ENCODE measurements at places on chromosomes 2 and 18.

- no peak for DNase-seq
Measured at GRCh38 chr2:219521066-219521880, 7.0 kb downstream of the ASIC4 start.

- DNase-seq = no peak
Measured at GRCh38 chr18:42588786-42589185, 526.7 kb downstream of the RIT2 start.

DNA sequence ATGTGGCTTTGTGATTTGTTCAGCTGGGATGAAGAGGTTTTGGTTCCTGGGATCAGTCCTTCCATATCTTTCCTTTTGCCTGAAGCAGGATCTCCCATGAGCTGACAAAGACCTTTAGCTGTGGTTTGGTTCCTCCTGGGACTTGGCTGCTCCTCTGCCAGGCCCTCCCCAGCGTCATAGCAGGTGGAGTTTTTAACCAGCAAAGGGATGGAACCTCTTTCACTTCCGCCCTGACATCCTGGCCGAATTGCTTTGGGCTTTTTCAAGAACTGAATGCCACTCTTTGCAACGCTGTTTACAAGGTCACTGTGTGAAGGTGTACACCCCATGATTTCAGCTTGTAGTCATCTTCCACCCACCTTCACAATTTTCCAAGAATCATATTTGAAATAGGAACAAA lies 390 bp downstream of the PCARE start:
- DNase-seq = no peak

DNA sequence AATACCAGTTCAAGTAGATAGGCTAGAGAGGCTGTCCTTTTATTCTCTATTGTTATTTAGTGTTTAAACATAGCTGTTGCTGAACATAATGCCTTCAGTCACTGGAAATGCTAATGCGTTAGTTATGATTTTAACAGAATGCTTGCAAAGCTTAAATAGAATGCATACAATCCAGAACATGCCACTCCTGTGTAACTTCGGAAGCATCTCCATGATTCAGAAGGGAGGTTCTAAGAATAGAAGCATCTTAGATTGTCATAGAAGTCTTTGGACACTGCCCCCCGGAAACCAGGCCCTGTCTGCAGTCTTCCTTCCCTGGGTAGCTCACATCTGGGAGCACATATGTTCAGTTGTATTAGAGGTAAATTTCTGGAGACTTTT lies 73.2 kb downstream of the ZNF532 start:
- no peak for DNase-seq

DNA sequence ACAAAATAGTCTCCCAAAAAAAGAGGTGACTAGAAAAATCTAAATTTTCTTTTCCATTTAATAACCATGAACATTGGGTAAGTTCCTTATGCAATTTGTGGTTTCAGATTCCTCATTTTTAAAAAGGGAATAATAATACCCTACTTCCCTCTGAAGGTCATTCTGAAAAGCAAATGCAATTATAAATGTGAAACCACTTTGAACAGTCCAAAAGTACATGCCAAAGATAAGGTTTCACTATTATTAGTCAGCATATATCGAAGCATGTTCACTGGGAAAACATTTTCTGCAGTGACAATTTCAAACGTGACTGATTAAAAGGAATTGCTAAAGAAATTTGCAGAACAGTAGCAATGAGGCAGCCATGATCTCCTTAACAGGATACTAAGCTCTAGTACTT lies 100.1 kb upstream of the RNF152 start:
- DNase-seq = no peak

Data from stimulated activated CD4-positive, alpha-beta T cell treated with anti-CD3 and anti-CD28 coated beads, Interleukin-15, amount 100 ng/mL, for 1 hour (primary cell).